Stimulated activated CD4-positive, alpha-beta T cell treated with anti-CD3 and anti-CD28 coated beads, Interleukin-1b, Interleukin-23, amount 100 ng/mL, for 4 hours (primary cell): ENCODE measurements at places on chromosomes 2 and 18.
A peak's percentile ranks its signal among the peaks of the same experiment; 100 is the strongest.

DNA sequence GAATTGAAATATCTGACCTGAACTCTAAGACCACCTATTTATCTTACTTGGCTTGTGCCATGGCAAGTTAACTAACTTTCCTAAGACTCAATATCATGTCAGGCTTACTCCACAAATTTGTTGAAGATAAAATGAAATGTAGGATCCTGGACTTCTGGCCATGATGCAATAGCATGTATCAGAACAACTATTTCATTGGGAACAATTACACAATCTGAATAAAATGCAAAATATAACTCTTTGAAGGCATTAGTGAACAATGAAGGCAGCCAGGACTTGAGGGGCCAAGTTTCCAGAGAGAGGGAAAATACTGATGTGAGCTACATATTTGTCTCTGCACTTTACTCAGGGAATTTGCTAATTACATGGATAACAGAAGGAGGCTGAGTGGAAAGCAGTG lies 476.5 kb upstream of the ACVR2A start:
- no peak for DNase-seq

- DNase-seq: no peak
Observed at GRCh38 chr2:140600116-140600515, 1530.7 kb downstream of the LRP1B start.

GRCh38 chr2:149399934-149400615 lies 69.7 kb downstream of the LYPD6 start:
- DNase-seq: no peak

DNA sequence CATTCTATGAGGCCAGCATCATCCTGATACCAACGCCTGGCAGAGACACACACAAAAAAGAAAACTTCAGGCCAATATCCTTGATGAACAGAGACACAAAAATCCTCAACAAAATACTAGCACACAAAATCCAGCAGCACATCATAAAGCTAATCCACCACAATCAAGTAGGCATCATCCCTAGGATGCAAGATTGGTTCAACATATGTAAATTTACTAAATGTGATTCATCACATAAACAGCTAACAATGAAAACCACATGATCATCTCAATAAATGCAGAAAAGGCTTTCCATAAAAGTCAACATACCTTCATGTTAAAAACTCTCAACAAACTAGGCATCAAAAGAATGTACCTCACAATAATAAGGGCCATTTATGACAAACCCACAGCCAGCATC lies 65.3 kb downstream of the WDPCP start:
- no peak for DNase-seq

GRCh38 chr2:73963385-73964120 lies 21.2 kb upstream of the TET3 start:
- DNase-seq: no peak

GRCh38 chr18:44824884-44825283 lies 144.2 kb downstream of the SETBP1 start:
- DNase-seq: no peak

GRCh38 chr2:110748489-110748867 lies 16.1 kb downstream of the ACOXL start:
- DNase-seq: peak; percentile 20

GRCh38 chr2:217035967-217036366 lies 176.1 kb upstream of the TNP1 start:
- no peak for DNase-seq

- DNase-seq: no peak
Observed at GRCh38 chr18:1774261-1774660, 797.0 kb downstream of the METTL4 start.

DNA sequence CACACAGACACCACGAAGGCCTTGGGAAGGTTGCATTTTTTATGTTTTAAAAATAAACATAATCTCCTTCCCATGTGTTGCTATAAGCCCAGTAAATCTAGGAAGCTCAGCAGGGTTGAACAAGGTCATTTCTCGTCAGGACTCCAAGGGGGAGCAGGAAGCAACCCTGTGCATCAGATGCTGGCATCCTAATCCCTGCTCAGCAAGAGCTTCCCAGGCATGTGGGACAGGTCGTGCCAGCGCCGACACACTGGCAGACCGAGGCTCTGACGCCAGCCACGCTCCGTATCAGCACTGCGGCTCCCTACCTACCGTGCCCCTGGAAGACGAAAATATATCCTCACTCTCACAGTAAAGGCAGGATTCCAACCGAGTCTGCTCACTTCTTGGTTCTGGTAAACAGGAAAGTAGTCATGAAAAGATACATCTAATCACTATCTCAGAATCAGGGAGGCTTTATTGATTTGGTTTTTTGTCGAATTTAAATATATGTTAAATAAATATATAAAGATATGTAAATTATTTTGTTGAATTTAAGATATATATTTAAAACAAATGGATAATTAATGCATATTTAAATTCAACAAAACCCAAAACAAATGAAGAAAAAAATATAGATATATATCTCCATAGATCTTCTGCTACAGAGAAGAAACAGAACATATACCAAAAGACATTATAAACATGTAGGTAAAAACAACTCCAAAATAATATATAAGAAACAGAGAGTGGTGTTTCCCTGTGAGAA lies 61.4 kb downstream of the TXNL1 start:
- DNase-seq: no peak

GRCh38 chr2:215845839-215846586 lies 167.3 kb downstream of the MREG start:
- DNase-seq: no peak
